Astrocyte (in vitro differentiated cells and primary cell): ENCODE measurements at places on chromosomes 2 and 18.

- H3K27me3 ChIP-seq, result no peaks in the 10 kb centered on the region
- H3K4me3 ChIP-seq, result no peak overlapping the region
- peaks cover 7% of the 10 kb centered on the region for H3K4me1 ChIP-seq
- H3K36me3 ChIP-seq, result no peaks in the 10 kb centered on the region
- no peak for DNase-seq
- H3K27ac ChIP-seq, result no peak overlapping the region
These were observed 1.8 kb downstream of the FBXO48 start for GRCh38 chr2:68465081-68465916.

DNA sequence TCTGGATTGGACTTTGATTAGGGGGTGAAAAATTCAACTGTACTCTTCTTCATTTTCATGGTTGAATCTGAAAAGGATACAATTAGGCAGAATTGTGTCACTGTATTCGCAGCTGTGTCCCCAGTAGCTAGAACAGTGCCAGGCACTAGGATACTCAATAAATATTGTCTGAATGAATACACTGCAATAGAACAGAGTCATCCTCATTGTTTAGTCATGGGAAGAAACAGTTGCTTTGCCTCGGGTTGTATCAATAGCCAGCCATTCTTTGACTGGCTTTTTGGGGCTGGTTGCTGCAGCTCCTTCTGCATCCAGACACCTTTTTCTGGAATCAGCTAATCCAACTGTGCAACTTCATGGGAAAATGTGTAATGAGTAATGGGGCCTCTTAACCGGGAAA, 18.1 kb upstream of the DYNC1I2 start:
- peaks cover 7% of the 10 kb centered on the region for H3K27me3 ChIP-seq
- H3K4me3 ChIP-seq, result no peak overlapping the region
- DNase-seq, result no peak
- H3K36me3 ChIP-seq, result no peaks in the 10 kb centered on the region
- no peak overlapping the region for H3K27ac ChIP-seq
- H3K4me1 ChIP-seq, result no peaks in the 10 kb centered on the region

GRCh38 chr18:59918997-59919396, 19.2 kb downstream of the PMAIP1 start:
- DNase-seq, result no peak
- no peaks in the 10 kb centered on the region for H3K36me3 ChIP-seq
- peaks cover 7% of the 10 kb centered on the region for H3K4me1 ChIP-seq
- H3K4me3 ChIP-seq, result no peak overlapping the region

- no peaks in the 10 kb centered on the region for H3K27me3 ChIP-seq
- no peaks in the 10 kb centered on the region for H3K36me3 ChIP-seq
- no peaks in the 10 kb centered on the region for H3K4me1 ChIP-seq
- no peak overlapping the region for H3K27ac ChIP-seq
These were observed 698.0 kb downstream of the TDRD15 start for GRCh38 chr2:21821672-21822227.

- no peak overlapping the region for H3K27ac ChIP-seq
- peaks cover 22% of the 10 kb centered on the region for H3K4me1 ChIP-seq
- no peak for DNase-seq
- no peaks in the 10 kb centered on the region for H3K36me3 ChIP-seq
These were observed 141.9 kb upstream of the DLX2 start for GRCh38 chr2:172244419-172245130.

DNA sequence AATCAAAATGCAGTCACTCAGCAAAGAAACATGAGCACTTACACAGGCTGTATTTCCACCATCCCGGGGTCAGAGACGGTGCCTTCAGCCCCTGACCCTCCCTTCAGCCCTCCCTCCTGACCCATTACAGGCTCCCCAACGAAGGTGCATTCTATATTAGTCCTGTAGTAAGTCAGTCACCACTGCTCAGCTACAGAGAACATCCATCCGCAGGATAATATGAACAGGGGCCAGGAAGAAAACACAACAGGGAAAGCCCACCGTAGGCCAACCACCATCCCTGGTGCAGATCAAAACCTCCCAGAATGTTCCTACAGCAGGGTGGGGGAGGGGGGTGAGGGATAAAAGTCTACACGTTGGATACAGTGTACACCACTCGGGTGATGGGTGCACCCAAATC, 15.1 kb downstream of the PXDN start:
- H3K27me3 ChIP-seq, result no peaks in the 10 kb centered on the region
- H3K4me1 ChIP-seq, result peaks cover 48% of the 10 kb centered on the region
- H3K36me3 ChIP-seq, result no peaks in the 10 kb centered on the region
- H3K4me3 ChIP-seq, result peak overlapping the region; percentile 21
- H3K27ac ChIP-seq, result peak overlapping the region; percentile 100

DNA sequence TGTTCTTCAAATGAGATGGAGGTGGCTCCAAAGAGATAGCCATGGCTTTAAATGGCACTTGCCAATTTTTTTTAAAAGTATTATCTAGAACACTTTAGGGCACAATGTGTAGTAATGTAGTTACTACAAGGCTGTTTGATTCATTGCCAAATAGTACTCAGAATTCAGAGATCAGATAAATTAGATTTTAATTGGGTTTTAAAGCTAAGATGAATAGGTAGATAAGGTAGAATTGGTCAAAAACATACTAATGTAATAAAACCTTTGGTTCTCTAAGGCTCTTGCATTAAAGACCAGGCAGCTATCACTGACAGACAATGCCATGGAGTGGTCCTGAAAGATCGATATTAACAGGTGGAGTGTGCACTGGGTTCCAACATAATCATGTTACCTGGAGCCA, 365.9 kb downstream of the LRRTM1 start:
- H3K4me3 ChIP-seq, result no peak overlapping the region
- H3K27ac ChIP-seq, result no peak overlapping the region
- no peaks in the 10 kb centered on the region for H3K4me1 ChIP-seq
- H3K27me3 ChIP-seq, result no peaks in the 10 kb centered on the region
- no peaks in the 10 kb centered on the region for H3K36me3 ChIP-seq

DNA sequence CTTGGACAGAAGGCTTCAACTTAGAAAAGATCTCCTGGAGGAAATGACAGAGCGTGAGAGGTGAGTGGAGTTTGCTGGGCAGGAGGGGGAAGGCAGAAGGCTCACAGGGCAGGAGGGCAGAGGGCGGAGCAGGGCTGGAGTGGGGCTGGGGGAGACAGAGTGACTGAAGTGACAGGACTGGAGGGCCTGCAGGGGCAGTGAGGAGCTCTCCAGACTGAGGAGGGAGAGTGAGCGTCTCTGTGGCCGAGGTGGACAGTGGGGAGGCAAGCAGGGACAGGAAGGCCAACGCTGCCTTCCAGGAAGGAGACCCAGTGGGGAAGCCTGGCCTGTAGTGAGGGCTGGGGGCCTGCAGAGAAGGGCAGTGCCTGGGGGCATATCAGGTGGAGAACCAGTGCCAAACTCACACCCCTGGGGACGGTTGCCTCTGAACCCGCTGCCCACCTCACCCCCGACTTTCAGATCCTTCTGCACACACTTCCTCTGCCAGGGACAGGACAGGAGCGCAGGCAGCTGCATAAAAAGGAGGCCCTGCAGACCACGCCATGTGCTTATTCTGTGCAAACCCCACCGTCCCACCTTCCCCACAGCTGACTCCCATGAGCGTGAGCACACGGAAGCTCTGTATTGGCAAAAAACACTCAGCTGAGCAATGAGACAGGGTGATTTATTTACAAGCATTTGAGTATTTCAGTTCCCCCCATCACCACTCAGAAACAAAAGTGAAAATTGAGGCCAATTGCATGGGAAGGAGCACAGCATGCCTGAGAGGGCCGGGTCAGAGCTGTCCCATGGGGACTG, 244.3 kb downstream of the FAM210A start:
- no peaks in the 10 kb centered on the region for H3K36me3 ChIP-seq
- no peaks in the 10 kb centered on the region for H3K27me3 ChIP-seq
- no peak for DNase-seq

GRCh38 chr2:128949360-128949759, 630.7 kb upstream of the HS6ST1 start:
- DNase-seq, result peak; percentile 38
- no peaks in the 10 kb centered on the region for H3K4me1 ChIP-seq
- H3K27ac ChIP-seq, result no peak overlapping the region
- no peak overlapping the region for H3K4me3 ChIP-seq
- no peaks in the 10 kb centered on the region for H3K27me3 ChIP-seq
- H3K36me3 ChIP-seq, result no peaks in the 10 kb centered on the region

GRCh38 chr18:13305301-13305700, 86.7 kb downstream of the LDLRAD4 start:
- H3K4me1 ChIP-seq, result peaks cover 5% of the 10 kb centered on the region
- H3K27ac ChIP-seq, result no peak overlapping the region
- no peaks in the 10 kb centered on the region for H3K27me3 ChIP-seq
- no peak for DNase-seq
- no peak overlapping the region for H3K4me3 ChIP-seq
- H3K36me3 ChIP-seq, result no peaks in the 10 kb centered on the region

GRCh38 chr18:47603158-47603557, 327.3 kb downstream of the SMAD2 start:
- no peaks in the 10 kb centered on the region for H3K27me3 ChIP-seq
- H3K4me3 ChIP-seq, result no peak overlapping the region
- H3K36me3 ChIP-seq, result no peaks in the 10 kb centered on the region
- H3K27ac ChIP-seq, result no peak overlapping the region
- no peaks in the 10 kb centered on the region for H3K4me1 ChIP-seq

DNA sequence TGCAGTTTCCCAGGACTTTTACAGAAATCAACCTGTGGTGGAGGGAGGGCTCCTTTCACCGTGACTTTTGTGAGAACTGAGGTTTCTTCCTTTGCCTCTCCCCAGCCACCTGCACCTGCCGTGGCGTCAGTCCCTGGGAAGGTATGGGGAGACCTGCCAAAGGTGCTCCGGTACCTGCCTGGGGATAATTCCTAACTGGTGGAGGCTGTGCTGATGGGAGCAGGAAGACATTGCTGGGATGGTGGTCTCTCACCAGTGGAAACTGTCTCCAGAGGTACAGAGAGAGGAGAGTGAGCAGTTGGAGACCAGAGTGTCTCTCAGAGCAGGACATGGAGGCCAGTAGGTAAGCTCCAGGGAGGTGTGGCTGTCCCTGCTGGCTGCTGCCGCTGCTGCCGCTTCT, 52.6 kb downstream of the CIB4 start:
- H3K36me3 ChIP-seq, result no peaks in the 10 kb centered on the region
- H3K4me1 ChIP-seq, result no peaks in the 10 kb centered on the region
- peaks cover 61% of the 10 kb centered on the region for H3K27me3 ChIP-seq

- DNase-seq, result no peak
- peaks cover 19% of the 10 kb centered on the region for H3K4me1 ChIP-seq
- no peaks in the 10 kb centered on the region for H3K27me3 ChIP-seq
- peaks cover 2% of the 10 kb centered on the region for H3K36me3 ChIP-seq
- H3K4me3 ChIP-seq, result no peak overlapping the region
- no peak overlapping the region for H3K27ac ChIP-seq
These were observed 19.8 kb downstream of the MAP4K4 start for GRCh38 chr2:101717071-101717845.

- H3K4me3 ChIP-seq, result no peak overlapping the region
- H3K36me3 ChIP-seq, result no peaks in the 10 kb centered on the region
- H3K4me1 ChIP-seq, result peaks cover 8% of the 10 kb centered on the region
- DNase-seq, result peak; percentile 60
- H3K27ac ChIP-seq, result no peak overlapping the region
These were observed 107.5 kb downstream of the GULP1 start for GRCh38 chr2:188399159-188399558.

GRCh38 chr2:106032676-106033075, 161.4 kb downstream of the UXS1 start:
- no peaks in the 10 kb centered on the region for H3K4me1 ChIP-seq
- H3K27ac ChIP-seq, result no peak overlapping the region
- DNase-seq, result no peak
- no peak overlapping the region for H3K4me3 ChIP-seq
- no peaks in the 10 kb centered on the region for H3K36me3 ChIP-seq

GRCh38 chr2:85951351-85952067, 62.7 kb upstream of the ST3GAL5 start:
- no peak for DNase-seq
- H3K36me3 ChIP-seq, result no peaks in the 10 kb centered on the region
- no peak overlapping the region for H3K4me3 ChIP-seq
- no peak overlapping the region for H3K27ac ChIP-seq

DNA sequence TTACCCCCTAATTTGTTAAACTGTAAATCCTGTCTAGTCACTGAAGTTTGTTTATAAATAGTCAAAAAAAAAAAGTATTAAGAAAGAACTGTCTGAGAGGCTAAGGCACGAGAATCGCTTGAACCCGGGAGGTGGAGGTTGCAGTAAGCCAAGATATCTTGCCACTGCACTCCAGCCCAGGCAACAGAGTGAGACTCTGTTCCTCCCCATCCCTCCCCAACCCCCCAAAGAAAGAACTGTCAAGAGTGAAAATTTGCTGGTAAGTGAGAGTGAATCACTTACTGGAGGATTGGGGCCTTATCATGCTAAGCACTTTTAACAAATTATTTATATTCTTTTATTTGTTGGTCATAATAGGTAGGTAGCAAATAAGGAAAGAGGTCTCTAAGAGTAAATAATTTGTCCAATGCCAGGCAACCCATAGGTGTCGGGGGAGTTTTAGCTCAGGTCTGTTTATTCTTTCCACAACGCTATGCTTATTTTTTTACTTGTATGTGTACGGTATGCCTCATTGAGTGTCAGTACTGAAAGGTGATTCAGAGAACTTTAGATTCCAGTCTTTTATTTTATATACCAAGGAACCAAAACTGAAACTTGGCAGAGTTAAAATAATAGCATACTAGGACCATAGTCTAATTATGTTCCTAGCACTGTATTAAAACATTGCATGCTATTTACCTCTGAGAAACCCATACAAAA, 2.5 kb downstream of the TAF4B start:
- DNase-seq, result no peak
- H3K27me3 ChIP-seq, result no peaks in the 10 kb centered on the region
- H3K27ac ChIP-seq, result no peak overlapping the region
- no peak overlapping the region for H3K4me3 ChIP-seq
- no peaks in the 10 kb centered on the region for H3K36me3 ChIP-seq
- H3K4me1 ChIP-seq, result peaks cover 4% of the 10 kb centered on the region

GRCh38 chr2:219042750-219043149, 1.4 kb upstream of the CFAP65 start:
- H3K4me3 ChIP-seq, result no peak overlapping the region
- H3K27me3 ChIP-seq, result peaks cover 40% of the 10 kb centered on the region
- no peaks in the 10 kb centered on the region for H3K36me3 ChIP-seq
- no peaks in the 10 kb centered on the region for H3K4me1 ChIP-seq

- no peak for DNase-seq
- H3K4me3 ChIP-seq, result no peak overlapping the region
These were observed 4.7 kb downstream of the UBXN2A start for GRCh38 chr2:23944976-23945375.

DNA sequence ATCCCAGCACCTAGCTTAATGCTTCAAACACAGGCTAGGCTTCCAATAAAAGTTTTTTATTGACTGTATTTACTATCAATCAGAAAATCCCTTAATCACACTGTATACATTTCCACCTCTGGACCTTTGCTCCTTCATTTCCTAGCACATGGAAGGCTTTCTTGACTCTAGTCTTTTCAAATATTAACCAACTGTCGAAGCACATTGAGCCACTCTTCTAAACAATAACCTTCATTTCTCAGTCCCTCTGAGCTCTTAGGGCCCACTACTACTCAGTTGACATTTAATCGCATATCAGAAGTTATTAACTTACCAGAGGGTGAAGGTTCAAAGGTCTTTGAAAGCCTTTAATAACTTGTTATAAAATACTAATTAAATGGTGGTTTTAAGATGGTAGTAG, 37.4 kb downstream of the CERKL start:
- H3K27ac ChIP-seq, result no peak overlapping the region
- no peaks in the 10 kb centered on the region for H3K36me3 ChIP-seq
- H3K27me3 ChIP-seq, result no peaks in the 10 kb centered on the region
- H3K4me1 ChIP-seq, result no peaks in the 10 kb centered on the region

- peak; percentile 69 for DNase-seq
- H3K4me3 ChIP-seq, result no peak overlapping the region
- no peaks in the 10 kb centered on the region for H3K27me3 ChIP-seq
- no peaks in the 10 kb centered on the region for H3K36me3 ChIP-seq
- H3K4me1 ChIP-seq, result no peaks in the 10 kb centered on the region
These were observed 131.2 kb upstream of the CYP1B1 start for GRCh38 chr2:38207168-38207567.

- H3K4me1 ChIP-seq, result peaks cover 3% of the 10 kb centered on the region
- no peak overlapping the region for H3K4me3 ChIP-seq
- H3K36me3 ChIP-seq, result no peaks in the 10 kb centered on the region
- no peaks in the 10 kb centered on the region for H3K27me3 ChIP-seq
These were observed 291.8 kb upstream of the CHAC2 start for GRCh38 chr2:53475766-53476165.
